LHCN-M2 (cell line): ENCODE measurements at places on chromosomes 5 and 9. TPM values are rescaled to one million over a fixed set of nuclear protein-coding genes. Genes with fewer than 3 reads are reported as not detected.

MEIKIN gene
- not detected in 2 replicates for total RNA-seq

NR4A3 gene
- 0.06 and 0.19 TPM in 2 replicates for total RNA-seq

BHMT gene
- total RNA-seq: not detected in 2 replicates

DNA sequence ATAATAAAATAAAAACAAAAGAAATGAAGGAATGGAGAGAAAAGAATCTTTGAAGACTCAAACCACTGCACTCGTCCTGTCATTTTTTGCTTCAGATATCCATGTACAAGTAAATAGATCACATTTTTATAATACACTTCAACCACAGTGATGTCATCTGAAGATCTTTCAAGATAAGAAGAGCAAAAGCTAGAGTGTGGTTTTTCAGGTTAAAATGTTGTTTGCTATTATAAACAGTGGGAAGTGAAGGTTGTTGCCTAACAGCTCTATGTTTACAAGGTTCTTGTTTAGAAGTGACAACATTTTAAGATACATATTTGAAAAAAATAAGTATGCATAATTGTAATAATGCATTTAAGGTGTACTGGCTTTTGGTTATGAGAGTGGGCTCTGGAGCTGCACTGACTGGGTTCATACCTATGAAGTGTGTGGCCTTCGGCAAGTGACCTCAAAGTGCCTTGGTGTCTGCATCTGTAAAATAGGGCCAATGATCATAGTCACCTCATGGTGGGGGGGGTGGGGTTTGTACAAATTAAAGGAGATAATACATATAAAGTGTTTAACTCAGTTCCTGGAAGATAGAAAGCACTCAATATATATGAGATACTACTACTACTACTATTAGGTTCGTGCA lies 45.5 kb upstream of the IL7R start:
- no peak for DNase-seq

DNA sequence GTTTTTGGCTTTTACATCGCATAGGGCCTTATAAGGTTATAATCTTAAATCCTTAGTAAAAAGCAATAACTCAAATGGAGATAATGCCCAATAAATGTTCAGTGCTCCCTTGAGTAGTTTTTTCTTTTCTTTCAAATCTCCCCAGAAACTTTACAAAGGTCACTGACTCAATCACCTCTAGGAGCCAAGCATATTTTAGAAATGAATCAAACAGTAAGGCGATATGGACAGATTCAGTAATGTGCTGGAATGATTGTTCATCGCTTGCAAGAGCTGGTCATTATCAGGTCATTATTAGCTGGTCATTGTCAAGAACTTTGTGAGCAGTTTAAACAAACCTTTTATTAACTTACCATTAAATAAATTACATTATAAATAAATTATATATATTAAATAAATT lies 130.4 kb upstream of the SLIT3 start:
- DNase-seq: peak; percentile 28
